ENCODE measurements at places on chromosomes 6 and 20.

GRCh38 chr20:59954718-59955117 is 3.5 kb upstream of the CDH26 start:
- no peak for DNase-seq

DNA sequence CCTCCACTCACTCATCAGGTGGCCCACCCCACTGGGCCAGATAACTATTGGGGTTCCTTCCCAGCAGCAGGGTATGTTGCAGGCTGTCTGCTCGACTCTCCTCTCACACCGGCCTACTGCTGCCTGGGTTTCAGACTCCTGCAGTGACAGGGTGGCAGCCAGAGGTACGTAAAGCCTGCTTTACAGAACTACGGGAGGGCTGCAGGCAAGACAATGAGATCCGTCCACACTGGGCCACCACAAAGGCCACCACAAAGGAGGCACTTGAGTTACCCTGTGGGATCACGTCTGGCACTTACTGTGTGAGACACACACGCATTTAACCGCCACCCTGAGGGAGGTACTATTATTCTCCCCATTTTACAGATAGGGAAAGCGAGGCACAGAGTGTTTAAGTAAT is 78.5 kb downstream of the NFATC2 start:
- DNase-seq, result no peak

DNA sequence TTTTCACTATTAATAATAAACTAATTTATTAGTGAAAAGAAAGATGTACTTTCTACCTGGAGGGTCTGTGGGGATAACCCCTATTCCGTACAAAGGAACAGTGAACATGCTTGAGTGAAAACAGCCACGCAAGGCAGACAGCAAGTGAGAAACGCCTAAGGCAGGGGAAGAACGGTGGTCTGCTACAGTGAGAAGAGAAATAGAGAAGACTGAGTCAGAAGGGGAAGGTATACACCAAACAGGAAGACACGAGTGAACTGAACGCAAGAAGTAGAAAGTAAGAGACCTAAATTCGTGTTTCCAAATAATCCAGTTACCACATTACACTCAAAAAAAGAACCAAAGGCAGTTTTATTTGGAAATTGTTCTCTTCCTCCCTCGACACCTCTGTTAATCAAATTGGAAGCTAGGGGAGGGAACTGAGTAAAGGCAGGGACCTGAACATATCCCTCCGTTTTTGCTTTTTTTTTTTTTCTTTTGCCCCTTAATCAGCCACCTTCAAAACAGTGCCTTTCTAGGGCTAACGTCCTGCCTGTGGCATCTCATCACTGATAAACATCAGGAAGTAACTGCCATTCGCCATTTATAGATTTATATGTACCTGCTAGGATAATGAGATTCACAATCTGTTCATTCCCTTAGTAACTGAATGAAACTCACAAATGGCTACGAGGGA is 48.9 kb downstream of the ATXN1 start:
- no peak for DNase-seq

DNA sequence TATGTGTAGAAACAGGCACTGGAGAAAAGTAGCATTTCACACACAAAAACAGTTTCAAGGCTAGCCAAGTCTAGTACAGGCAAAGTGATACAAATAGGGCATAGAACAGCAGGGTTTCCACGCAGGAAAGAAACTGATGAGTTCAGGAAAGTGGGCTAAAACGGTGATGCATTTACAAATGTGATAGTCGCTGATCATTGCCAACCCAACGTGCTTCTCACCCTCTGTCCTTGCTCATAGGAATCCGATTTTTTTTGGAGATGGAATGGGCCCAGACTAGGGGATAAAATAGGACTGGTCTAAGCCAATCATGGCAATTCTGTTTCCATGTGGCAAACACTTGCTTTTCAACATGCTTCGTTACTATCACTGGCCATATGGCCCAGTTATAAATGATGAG is 536.6 kb downstream of the PRKN start:
- DNase-seq, result no peak

GRCh38 chr6:94238868-94239267 is 819.5 kb upstream of the EPHA7 start:
- DNase-seq, result no peak

DNA sequence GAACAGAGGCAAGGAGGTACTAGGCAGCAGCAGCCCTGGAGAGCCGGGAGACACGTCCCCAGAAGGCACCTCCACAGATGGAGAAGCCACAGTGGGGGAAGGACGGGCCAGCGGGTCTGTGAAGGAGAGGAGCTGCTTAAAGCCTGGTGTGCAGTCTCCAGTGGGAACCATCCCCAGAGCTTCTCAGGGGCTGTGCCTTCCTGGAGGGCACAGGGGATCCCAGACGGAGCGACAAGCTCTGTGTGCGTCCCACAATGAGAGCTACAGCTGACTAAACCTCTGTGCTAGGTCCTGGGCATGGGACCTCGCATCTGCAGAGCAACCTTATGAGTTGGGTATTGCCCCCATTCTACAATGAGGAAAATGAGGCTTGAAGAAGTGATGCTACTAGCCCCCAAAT is 50.7 kb downstream of the EZR start:
- DNase-seq, result no peak

DNA sequence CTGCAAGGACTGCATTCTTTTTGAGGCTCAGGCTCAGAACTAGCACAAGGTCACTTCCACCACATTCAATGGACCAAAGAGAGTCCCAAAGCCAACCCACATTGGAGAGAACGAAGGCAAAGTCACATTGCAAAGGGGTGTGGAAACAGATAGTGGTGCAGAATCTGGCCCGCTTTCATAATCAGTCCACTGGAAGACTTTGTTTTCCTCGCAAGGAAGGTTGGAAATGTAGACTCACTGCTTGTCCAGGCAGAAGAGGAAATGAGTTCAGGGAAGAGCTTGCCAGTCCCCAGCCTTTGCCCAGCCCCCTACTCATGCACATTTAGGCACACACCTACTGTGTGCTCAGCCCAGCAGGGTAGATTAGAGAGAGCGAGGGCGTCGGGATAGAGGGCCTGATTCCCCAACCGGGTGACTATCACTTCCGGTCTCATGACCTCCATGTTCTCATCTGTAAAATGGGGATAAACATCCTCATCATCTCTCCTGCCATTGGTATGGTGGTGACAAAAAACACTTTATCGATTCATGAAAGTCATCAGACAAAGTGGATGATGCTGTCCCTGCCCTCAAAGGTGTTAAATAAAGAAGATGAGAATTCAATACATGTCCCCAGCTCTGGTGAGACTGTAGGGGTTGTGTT is 24.3 kb upstream of the CCN5 start:
- no peak for DNase-seq

DNA sequence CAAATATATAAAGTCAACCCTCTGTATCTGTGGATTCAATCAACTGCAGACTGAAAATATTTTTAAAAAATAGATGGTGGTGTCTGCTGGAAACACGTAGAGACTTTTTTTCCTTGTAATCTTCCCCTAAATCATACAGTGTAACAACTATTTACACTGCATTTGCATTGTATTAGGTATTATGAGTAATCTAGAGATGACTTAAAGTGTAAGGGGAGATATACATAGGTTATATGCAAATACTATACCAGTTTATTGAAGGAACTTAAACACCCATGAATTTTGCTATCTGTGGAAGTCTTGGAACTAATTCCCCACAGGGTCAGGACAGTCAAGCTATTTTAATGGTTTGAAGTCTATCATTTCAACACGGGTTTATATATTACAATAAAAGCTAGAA is 10.2 kb downstream of the HDAC2 start:
- no peak for DNase-seq

DNA sequence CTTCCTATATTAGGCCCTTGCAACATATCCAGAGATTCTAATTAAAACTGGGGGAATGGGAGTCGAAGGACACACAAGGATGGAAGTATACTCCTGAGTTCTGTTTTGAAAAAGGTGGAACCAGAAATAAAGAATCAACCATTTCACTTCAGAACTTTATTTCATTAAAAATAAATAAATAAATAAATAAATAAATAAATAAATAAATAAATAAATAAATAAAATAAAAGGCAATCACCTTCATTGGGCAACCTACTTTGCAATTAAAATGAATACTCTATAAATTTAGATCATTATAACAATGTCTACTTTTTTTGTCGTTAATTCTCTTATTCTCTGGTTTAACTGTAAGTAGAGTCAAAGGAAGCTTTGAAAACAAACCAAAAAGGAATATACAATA is 25.6 kb downstream of the GPR63 start:
- no peak for DNase-seq

DNA sequence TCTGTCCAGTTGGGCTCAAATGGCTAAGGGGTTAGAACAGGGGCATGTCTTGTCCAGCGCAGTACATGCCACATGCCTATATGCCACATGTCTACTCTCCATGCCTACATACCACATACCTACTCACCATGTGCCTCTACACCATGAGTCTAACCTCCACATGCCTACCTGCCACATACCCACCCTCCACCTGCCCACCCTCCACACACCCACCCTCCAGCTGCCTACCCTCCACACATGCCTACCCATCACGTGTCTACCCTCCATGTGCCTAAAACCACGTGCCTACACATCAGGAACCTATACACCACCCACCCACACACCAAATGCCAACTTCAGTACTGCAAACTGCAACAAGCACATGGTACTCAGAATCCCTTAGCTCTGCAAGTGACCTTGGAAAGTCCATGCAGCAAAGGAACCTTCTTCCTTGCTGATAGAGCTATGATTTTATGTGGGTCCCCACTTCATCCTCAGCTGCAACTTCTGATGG is 113.0 kb upstream of the CST7 start:
- DNase-seq, result no peak

DNA sequence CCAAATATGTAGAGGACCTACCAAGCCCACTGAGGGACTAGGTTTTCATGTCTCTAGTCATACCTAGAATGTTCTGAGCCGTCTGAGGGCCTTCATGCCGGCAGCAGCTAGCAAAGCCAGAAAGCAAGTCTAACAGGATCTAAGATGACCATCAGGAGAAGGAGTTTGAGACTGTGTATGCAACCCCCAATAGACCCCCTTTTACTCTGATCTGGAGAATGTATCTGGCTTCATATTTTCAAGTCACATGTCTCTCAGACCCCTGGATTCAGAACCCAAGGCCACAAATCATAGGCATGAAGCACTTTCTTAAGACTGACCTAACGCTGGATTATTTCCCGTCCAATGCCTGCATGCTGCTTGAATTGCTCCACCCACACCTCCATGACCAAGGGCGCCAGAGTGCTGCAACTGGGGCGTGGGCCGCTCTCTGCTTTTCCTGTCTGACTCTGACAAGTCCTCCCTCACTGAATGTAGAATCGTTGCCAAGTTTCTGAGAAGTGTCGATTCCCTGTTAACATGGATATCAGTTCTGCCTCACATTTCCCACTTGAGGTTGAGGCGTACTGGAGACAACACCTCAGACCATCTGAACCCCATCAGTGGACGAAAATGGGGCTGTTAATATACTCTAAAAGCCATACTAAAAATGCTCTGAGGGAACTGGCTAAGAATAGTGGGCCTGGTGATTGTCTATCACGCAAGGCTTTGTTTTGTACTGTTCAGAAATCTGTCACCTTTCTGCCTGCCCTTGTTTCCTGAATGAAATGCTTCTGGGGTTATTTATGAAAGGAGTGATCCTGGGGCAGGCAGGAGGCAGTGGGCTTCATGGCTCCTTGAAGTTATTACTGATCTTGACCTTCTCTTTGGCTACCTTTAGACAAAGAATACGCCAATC is 23.9 kb upstream of the ASXL1 start:
- peak; percentile 11 for DNase-seq

- peak; percentile 33 for DNase-seq
These were observed 883 bp upstream of the DBNDD2 start for GRCh38 chr20:45407067-45407745.

DNA sequence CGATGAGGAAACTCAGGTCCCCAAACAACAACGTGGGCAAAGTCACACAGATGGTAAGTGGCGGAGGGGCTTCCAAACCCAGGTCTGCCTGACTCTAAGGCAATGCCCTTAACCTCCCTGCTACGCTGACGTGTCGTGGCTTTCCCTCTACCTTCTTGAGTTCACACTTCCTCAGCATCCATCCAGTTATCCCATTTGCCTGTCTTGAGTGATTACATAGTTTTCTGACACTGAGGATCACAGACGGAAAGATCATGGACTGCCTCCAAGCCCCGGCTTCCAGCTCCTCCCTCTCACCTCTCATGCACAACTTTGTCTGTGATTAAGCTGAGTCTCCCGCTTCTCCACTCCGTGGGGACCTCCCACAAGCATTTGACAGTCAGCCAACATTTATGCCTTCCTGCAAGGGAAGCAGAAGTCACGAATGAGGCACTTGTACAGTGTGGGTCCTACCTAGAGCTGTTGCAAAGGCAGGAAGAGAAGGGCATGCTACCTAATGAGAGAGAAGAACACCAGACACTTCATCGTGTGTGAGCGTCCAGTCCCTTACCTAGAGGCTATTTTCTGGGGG is 33.8 kb downstream of the TBC1D7 start:
- no peak for DNase-seq

- no peak for DNase-seq
These were observed 140.0 kb upstream of the SGK1 start for GRCh38 chr6:134457941-134458340.

- no peak for DNase-seq
These were observed 989 bp downstream of the FITM2 start for GRCh38 chr20:44309763-44310663.

Measured in anterior cingulate cortex (tissue), 58 donors.